Lower lobe of right lung (tissue), 2 donors: ENCODE measurements at places on chromosomes 12 and 14. TPM values are rescaled to one million over a fixed set of nuclear protein-coding genes. Genes with fewer than 3 reads are reported as not detected.

Gene KLRC4
- total RNA-seq, result not detected

Gene CLEC4E
- total RNA-seq, result 21.5 TPM

GRCh38 chr14:72787841-72788240 is 106.1 kb downstream of the DPF3 start:
- no peaks in the 10 kb centered on the region for H3K27me3 ChIP-seq
- no peaks in the 10 kb centered on the region for H3K4me1 ChIP-seq

DNA sequence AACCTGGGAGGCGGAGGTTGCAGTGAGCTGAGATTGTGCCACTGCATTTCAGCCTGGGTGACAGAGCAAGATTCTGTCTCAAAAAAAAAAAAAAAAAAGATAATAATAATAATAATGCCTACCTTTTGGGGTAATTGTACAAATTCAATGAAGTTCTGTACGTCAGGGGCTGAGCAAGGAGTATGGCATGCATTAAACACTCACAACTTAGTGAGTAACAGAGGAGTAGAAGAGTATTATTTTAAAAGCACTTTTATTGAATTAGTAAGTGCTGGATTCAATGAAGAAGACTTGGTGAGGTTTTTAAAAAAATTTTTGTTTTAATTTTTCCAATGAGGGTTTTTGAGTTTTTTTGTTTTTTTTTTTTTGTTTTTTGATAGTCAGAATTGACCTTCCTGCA is 783.6 kb upstream of the TBX3 start:
- H3K36me3 ChIP-seq, result no peaks in the 10 kb centered on the region
- no peak overlapping the region for H3K27ac ChIP-seq
- no peak overlapping the region for H3K4me3 ChIP-seq
- DNase-seq, result no peak
- H3K27me3 ChIP-seq, result no peaks in the 10 kb centered on the region
- H3K4me1 ChIP-seq, result no peaks in the 10 kb centered on the region

GRCh38 chr14:65772921-65773574 is 360.5 kb downstream of the FUT8 start:
- DNase-seq, result no peak
- no peak overlapping the region for H3K4me3 ChIP-seq
- H3K27me3 ChIP-seq, result no peaks in the 10 kb centered on the region
- no peaks in the 10 kb centered on the region for H3K36me3 ChIP-seq
- H3K4me1 ChIP-seq, result no peaks in the 10 kb centered on the region
- no peak overlapping the region for H3K27ac ChIP-seq

GRCh38 chr12:42286741-42287140 is 39.2 kb downstream of the ZCRB1 start:
- no peaks in the 10 kb centered on the region for H3K27me3 ChIP-seq
- DNase-seq, result no peak
- H3K27ac ChIP-seq, result no peak overlapping the region
- H3K36me3 ChIP-seq, result no peaks in the 10 kb centered on the region
- no peaks in the 10 kb centered on the region for H3K4me1 ChIP-seq

- H3K4me1 ChIP-seq, result no peaks in the 10 kb centered on the region
- no peaks in the 10 kb centered on the region for H3K36me3 ChIP-seq
- H3K27ac ChIP-seq, result no peak overlapping the region
- no peaks in the 10 kb centered on the region for H3K27me3 ChIP-seq
- no peak overlapping the region for H3K4me3 ChIP-seq
Measured at GRCh38 chr12:61490526-61491498, 769.4 kb upstream of the USP15 start.
